RWPE2 (cell line): ENCODE measurements at places on chromosomes 5 and 9.
A peak's percentile ranks its signal among the peaks of the same experiment; 100 is the strongest.

GRCh38 chr5:53323943-53324642 lies 156.3 kb upstream of the FST start:
- no peak overlapping the region for H3K4me3 ChIP-seq
- peak overlapping the region; percentile 100 for H3K27ac ChIP-seq
- H3K36me3 ChIP-seq, result no peaks in the 10 kb centered on the region
- H3K27me3 ChIP-seq, result no peaks in the 10 kb centered on the region
- peak; percentile 90 for DNase-seq

- H3K36me3 ChIP-seq, result no peaks in the 10 kb centered on the region
- no peaks in the 10 kb centered on the region for H3K27me3 ChIP-seq
- DNase-seq, result no peak
- H3K4me3 ChIP-seq, result no peak overlapping the region
- H3K4me1 ChIP-seq, result no peaks in the 10 kb centered on the region
These were observed 148.9 kb downstream of the RXRA start for GRCh38 chr9:134475011-134475790.

GRCh38 chr5:6181871-6182270 lies 196.5 kb downstream of the MED10 start:
- no peaks in the 10 kb centered on the region for H3K27me3 ChIP-seq
- no peak overlapping the region for H3K4me3 ChIP-seq
- H3K4me1 ChIP-seq, result no peaks in the 10 kb centered on the region
- no peak for DNase-seq

DNA sequence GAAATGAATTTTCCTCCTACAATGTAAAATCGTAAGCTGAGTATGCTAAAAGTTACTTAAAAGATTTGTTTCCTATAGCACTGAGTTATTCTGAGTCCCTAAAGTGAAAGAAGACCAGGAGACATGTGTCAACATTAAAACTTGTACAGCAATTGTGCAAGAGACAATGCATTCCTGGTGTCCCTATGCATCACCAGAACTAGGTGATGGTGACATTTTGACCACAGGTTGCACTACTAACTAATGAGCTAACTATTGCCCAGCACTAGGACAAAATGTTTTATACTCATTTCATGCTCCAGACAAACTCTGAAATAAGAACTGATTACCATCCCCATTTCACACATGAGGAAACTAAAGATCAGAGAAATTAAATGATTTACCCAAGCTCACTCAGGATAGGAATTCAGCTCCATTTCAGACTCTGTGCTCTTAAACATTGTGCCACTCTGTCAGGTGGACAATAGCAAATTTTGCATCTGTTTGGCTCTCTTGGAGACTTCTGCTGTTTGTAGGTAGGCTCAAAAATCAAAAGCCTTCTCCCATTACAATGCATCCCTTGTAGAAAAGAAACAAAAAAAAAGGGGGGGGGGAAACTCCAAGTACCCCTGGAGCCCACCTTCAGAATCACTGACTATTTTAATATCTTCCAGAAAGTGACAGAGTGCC lies 269.2 kb downstream of the ACTL7B start:
- H3K36me3 ChIP-seq, result no peaks in the 10 kb centered on the region
- peaks cover under 1% of the 10 kb centered on the region for H3K27me3 ChIP-seq
- DNase-seq, result no peak
- no peak overlapping the region for H3K27ac ChIP-seq
- no peak overlapping the region for H3K4me3 ChIP-seq

DNA sequence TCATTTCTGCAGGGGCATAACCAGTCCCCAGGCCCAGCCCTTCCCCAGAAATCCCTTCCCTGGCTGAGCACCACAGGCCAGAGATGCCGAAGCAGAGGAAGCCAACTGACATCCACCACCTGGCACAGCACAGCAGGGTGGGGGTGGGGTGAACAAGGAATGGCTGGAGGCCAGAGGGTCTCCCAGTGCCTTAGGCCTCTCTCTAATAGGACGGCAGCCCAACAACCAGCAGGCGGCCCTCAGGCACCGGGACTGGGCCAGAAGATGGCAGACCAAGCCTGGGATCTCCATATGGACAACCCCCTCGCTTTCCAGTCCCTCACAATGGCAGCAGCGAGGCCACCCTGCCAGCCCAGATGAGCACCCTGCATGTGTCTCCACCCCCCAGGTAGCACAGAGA lies 13.2 kb downstream of the PDLIM4 start:
- no peak overlapping the region for H3K27ac ChIP-seq
- H3K36me3 ChIP-seq, result peaks cover 37% of the 10 kb centered on the region
- peak; percentile 64 for DNase-seq

- no peak overlapping the region for H3K4me3 ChIP-seq
- H3K4me1 ChIP-seq, result no peaks in the 10 kb centered on the region
- H3K27me3 ChIP-seq, result no peaks in the 10 kb centered on the region
- H3K27ac ChIP-seq, result no peak overlapping the region
- H3K36me3 ChIP-seq, result no peaks in the 10 kb centered on the region
These were observed 51.1 kb downstream of the KLF4 start for GRCh38 chr9:107438211-107439031.

GRCh38 chr9:134188386-134189144 lies 24.2 kb upstream of the RNU6ATAC start:
- no peak overlapping the region for H3K4me3 ChIP-seq
- no peak for DNase-seq
- H3K27me3 ChIP-seq, result no peaks in the 10 kb centered on the region
- H3K36me3 ChIP-seq, result no peaks in the 10 kb centered on the region

DNA sequence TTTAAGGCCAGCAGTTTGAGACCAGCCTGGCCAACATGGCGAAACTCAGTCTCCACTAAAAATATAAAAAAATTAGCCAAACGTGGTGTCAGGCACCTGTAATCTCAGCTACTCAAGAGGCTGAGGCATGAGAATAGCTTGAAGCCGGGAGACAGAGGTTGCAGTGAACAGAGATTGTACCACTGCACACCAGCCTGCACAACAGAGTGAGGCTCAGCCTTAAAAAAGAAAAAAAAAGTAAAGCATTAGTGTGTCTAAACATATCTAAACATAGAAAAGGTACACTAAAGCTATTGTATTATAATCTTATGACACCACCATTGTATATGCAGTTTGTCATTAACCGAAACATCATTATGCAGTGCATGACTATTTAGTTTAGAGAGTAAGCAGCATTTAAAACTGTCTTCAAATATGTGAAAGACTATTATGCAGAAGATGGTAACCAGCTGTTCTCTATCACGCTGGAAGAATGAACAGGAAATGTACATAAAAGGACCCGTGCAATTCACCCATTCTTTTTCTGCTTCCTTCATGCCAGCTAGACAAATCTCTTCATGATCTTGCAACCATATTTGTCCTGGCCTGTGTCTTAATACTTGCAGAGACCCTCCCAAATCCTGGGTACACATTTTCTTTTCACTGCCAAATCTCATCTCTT lies 58.6 kb downstream of the ITGA1 start:
- DNase-seq, result no peak
- no peak overlapping the region for H3K4me3 ChIP-seq
- no peaks in the 10 kb centered on the region for H3K36me3 ChIP-seq
- H3K27me3 ChIP-seq, result no peaks in the 10 kb centered on the region
- peaks cover 8% of the 10 kb centered on the region for H3K4me1 ChIP-seq
- no peak overlapping the region for H3K27ac ChIP-seq
